ENCODE measurements at places on chromosomes 2 and 18.
A peak's percentile ranks its signal among the peaks of the same experiment; 100 is the strongest.

DNA sequence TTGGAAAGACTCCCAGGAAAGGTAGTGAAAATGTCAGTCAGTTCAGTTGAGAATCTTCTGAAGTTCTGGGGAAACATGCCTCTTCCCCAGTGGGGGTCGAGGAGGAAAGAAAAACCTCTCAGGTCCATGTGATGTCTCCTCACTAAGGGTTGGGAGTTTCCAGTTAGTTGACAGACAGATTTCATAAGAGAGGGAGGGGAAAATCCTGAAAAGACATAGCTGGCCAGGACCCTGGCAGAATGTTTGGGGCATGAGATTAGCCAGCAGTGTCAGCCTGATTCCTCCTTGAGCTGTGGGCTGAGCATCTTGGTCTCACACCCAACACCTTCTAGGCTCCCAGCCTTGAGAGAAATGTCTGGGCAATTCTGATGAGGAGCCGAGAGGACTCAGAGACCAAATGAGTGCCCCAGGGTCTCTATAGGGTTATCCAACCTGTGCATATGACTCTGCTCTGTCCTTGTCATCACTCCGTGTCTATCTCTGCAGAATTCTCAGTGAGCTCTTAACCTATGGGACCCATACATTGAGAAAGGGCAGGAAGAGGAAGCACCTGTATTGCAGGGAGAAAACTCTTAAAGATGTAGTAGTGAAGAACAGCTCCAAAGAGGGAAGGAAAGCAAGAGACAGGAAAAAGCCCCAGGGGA, 13.9 kb downstream of the BMP10 start:
- no peak for DNase-seq

DNA sequence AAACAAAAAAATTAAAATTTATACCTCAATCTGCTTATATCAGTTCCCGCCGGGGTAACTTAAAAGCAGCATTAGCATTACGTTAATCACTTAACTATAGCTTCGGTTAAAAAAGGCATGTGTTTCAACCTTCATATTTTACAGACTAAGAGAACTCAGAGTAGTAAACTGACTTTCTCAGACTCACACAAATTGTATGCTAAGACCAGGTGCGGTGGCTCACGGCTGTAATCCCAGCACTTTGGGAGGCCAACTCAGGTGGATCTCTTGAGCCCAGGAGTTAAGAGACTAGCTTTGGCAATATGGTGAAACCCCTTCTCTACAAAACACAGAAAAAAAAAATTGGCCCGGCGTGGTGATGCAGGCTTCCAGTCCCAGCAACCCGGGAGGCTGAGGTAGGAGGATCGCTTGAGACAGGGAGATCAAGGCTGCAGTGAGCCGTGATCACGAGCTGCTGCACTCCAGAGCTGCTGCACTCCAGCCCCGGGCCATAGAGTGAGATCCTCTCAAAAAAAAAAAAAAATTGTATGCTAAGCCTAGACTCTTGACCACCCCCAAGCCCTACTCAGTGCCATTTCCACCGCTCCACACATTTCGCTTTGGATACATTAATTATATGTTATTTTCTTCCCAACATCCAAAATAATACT, 2.4 kb downstream of the HNRNPLL start:
- DNase-seq, result peak; percentile 37

GRCh38 chr2:180099308-180099707, 92.2 kb upstream of the CWC22 start:
- no peak for DNase-seq

- DNase-seq, result no peak
These were observed 116.6 kb downstream of the SRBD1 start for GRCh38 chr2:45494275-45494977.
